Naive thymus-derived CD8-positive, alpha-beta T cell (primary cell): ENCODE measurements at places on chromosomes 4 and X. TPM values are rescaled to one million over a fixed set of nuclear protein-coding genes. Genes with fewer than 3 reads are reported as not detected.

DNA sequence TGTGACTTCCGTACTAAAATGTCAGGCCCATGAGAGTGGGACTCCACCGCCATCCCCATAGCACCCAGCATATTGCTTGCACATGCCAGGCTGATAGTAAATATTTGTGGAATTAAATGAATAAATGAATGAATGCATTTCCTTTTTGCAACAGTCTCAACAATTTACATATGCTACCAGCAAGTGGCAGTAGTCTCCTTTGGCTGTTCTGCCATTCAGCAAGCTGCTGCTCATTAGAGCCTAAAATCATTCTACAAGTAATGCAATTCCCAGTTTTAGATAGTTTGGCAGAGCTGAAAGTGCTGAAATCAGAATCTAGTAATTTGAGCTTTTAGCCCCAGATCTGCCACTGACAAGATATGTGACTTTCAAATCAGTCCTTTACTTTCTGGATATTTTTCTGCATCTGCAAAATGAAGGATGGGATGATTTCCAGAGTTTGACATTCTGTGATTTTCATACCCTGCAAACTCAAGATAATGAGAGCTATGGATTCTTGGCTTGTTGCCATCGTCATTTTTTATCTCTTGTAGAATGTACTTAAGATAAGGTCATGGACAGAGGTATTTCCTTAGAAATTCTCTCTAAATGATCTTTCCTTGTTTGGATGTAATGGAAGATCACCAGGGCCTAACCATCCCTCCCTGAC lies 35.7 kb upstream of the INTS6L start:
- DNase-seq, result no peak

- DNase-seq, result no peak
Observed at GRCh38 chr4:141346144-141346543, 125.4 kb downstream of the ZNF330 start.

GRCh38 chrX:134685668-134686067 lies 27.4 kb upstream of the PLAC1 start:
- no peak for DNase-seq

DNA sequence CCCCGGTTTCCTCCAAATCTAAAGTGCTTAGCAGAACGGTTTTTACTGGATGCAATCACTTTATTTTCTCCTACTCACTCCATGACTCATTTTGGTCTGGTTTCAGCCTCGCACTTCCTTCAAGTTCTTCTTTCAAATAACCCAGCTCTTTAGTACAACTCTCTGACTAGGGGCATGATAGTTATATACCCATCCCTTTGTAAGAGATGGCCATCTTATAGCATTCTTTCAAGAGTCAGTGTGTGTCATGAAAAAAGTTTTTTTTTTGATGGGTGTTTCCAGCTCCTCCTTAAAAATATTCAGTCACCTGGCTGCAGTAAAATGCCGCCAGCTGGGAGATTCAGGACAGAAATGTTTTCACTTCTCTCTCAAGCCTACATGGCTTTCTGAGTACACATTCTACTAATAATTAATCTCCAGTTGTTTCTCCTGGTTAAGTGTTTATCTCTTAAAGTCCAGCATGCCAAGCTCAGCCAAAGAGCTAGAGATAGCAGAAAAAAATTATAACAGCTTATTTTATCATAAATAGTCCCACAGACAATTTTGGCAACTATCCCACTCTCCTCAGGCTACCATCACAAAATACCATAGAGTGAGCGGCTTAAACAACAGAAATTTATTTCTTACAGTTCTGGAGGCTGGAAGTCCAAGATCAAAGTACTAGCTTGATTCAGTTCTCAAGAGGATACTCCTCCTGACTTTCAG lies 139.3 kb downstream of the GASK1B start:
- no peak for DNase-seq

DNA sequence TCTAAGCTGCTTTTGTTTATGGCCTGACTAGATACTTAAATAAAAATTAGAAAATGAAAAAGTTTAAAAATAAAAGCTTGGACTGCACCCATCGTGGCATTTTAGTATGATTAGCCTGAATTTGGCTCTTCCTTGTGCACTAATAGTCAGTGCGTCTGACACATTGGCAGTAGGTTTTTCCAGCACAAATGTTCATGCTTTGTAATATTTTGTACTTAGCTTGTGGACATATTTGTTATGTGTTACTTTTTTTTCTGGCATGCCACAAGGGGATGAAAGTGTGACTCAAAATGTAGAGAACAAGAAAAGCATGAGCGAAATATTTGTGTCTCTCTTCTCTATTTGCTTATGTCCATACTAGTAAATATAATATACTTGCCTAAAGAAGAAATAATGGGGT lies 359.3 kb downstream of the ADGRL3 start:
- no peak for DNase-seq

GRCh38 chrX:120299928-120300327 lies 11.3 kb downstream of the TMEM255A start:
- no peak for DNase-seq

DNA sequence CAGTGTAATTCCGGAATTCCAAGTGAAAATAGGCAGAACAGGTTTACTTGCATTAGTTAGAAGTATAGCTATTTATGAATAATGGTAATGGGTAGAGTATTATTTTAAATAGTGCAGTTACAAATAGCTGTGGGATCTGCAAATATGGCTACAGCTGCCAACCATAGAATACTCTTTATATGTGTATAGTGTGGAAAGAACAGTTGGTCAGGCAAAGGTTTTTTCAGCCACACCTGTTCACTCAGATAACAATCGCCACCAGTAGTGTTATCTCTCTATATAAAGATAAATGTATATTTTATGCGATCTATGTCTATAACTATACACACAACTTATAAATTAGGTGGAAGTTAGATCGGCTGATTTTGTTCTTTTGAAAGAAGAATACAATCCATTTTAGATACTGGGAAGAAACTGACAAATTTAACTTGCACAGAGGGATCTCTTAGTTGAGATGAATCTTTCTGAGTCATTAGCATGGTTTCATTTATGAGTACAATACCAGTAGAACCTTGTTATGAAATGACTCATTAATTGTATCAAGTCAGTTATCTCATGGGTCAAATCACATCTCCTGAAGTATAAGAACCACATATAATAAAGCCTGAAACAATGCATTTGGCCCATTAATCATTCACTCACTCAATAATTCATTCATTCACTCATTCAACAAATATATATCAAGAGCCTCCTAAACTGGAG lies 100.9 kb upstream of the NR3C2 start:
- DNase-seq, result no peak

DNA sequence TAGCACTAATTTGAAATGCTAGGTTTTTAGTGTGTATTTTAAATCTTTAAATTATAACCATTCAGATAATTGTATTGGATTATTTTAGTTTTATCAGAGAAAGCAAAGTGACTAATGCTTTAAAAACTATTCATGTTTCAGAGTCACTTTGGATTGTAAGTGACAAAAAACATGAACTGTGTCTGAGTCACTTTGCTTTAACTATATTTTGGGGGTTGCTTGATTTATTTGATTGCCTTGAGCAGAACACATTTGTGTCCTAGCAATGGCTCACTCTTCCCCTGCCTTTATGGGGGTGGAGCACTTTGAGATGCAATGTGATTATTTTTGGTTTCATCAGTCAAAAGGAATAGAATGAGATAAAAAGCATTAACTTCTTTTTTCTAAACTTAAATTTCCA lies 188.4 kb upstream of the ARX start:
- no peak for DNase-seq

DNA sequence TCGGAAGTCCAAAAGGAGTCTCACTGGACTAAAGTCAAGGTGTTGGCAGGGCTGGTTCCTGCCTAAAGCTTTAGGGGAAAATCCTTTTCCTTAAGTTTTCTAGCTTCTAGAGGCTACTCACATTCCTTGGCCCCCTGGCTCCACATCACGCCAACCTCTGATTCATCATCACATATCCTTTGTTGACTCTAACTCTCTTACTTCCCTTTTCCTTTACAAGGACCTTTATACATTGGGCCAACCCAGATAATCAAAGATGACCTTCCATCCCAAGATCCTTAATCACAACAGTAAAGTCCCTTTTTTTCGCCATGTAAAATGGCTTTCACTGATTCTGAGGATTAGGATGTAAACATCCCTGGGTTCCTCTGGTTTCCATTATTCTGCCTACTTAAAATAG lies 146.4 kb upstream of the DCAF8L1 start:
- no peak for DNase-seq

The DOCK11 gene
- polyA plus RNA-seq, result 20.9 TPM

The RPA4 gene
- polyA plus RNA-seq, result 0.09 TPM

The ZNF182 gene
- 6.5 TPM for polyA plus RNA-seq
